ENCODE measurements at places on chromosomes 5 and 9. TPM values are rescaled to one million over a fixed set of nuclear protein-coding genes. Genes with fewer than 3 reads are reported as not detected.

C5orf52 gene
- not detected for total RNA-seq

RNF183 gene
- total RNA-seq: not detected

NUTM2F gene
- total RNA-seq: not detected

ALDH1A1 gene
- 20.7 TPM for total RNA-seq

HRCT1 gene
- total RNA-seq: 6.2 TPM

FST gene
- 2.0 TPM for total RNA-seq

CCDC69 gene
- 167 TPM for total RNA-seq
